ENCODE measurements at places on chromosomes 12 and 14.

GRCh38 chr12:94674051-94674451 lies 23.7 kb upstream of the TMCC3 start:
- no peak for ATAC-seq

DNA sequence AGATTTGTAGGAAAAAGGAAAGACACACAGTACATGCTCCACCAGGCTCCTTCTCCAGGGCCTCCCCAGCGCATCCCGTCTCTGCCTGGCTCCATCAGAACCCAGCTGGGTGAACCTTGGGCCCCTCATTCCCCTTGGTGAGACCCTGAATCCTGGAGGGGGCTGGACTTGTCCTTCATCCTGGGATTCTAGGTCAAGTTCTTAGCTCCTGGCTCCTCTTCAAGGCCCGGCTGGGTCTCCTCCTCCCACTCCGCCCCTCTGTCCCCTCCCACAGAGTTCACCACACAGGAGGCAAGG lies 49.2 kb downstream of the PSMA6 start:
- no peak for ATAC-seq

DNA sequence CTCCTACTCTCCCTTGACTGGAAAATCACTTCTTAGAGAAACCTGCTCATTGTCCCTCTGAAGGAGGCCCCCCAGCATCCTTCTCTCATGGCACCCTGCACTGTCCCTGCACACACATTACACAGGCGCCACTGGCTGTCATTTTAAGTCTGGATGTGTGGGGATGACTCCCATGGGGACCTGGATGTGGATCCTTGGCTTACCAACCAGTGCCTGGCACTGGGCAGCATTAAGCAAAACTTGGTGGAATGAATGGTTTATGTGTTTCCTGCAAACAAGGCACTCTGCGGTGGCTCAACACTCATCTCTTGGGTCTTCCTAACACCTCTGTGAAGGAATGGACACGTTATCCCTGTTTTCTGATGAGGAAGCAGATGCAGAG lies 162.4 kb downstream of the RBM19 start:
- ATAC-seq: no peak

- ATAC-seq: no peak
Observed at GRCh38 chr12:80196419-80196818, 97.1 kb downstream of the OTOGL start.

DNA sequence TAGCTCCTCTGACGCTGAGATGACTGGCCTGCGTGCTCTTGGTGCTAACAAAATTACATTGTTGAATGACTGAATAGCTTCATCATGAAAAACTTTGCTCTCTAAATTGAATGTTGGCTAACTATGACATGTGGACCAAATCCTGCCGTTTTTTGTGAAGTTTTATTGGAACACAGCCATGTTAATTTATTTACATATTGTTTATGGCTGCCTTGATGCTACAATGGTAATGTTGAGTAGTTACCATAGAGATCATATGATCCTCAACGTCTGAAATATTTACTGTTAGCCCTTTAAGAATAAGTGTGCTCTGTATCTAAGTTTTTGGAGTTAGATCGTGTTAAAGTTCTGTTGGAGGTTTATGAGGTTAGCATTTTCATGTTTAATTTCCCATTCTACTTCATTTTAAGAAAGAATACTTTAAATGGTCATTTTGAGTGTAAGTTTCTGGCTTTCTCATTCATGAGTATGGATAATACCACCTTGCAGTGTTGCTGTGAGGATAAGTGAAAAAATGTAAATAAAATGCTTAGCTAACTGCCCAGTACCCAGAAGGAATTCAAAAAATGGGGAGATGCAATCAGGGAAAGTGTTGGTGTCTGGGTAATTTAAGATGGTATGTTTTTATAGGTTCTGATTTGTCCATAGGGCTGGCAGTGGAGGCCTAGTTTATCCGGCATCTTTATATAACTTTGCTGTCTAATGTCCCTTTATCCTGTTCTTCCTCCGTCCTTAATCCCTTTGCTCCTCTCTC lies 35.3 kb downstream of the NUBPL start:
- no peak for ATAC-seq

DNA sequence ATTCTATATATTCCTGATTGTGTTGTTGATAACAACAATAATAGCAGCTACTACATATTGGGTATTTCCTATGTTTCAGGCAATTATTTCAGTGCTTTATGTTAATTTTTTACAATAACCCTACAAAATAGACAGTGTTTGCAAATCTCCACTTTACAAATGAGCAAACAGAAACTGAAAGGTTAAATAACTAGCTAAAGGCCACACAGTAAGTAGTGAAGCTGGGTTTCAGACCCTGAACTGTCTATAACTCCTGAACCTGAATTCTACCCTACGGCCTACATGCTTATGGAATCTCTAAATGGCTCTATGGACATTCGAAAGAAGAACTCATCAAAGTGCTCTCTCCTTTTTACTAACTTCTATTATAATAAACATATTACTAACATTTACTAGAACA lies 19.7 kb upstream of the NUDT4 start:
- ATAC-seq: no peak

- ATAC-seq: no peak
Observed at GRCh38 chr12:64058541-64059265, 163.4 kb downstream of the KICS2 start.

DNA sequence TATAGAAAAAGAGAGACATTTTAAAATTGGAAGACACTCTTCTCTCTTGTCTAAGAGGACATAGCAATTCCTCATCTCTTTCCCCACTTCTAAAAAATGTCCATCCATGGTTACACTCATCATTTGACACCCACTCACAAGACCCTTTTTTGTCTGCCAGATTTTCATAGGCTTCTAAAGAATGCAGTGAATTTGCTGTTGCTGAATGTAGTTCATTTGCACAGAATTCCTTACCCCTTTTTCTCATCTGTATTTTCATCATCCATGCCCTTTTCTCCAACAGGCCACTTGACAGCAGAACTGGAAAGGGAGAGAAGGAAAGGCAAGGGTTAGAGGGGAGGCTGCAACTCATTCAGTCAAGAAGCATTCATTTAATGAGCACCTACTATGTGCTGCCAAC lies 128.0 kb downstream of the NUAK1 start:
- ATAC-seq: no peak

DNA sequence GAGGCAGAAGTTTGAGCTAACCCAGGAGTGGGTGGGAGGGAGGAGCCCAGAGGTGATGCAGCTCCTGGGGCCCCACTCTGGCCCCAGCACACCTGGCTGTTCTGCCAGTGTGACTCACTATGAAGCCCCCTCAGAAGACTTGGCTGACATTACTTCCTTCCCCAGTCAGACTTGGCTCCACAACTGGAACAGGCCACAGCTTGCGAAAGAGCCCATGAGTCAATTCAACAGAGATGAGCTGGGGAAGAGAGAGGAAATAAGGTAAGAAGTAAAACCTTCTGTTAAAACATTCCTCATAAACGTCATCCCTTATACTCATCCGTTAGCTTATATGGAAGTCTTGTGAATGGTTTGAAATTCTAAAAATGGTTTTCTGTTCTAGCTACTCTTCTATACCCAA lies 245.9 kb downstream of the ADAMTS20 start:
- ATAC-seq: peak; percentile 49

DNA sequence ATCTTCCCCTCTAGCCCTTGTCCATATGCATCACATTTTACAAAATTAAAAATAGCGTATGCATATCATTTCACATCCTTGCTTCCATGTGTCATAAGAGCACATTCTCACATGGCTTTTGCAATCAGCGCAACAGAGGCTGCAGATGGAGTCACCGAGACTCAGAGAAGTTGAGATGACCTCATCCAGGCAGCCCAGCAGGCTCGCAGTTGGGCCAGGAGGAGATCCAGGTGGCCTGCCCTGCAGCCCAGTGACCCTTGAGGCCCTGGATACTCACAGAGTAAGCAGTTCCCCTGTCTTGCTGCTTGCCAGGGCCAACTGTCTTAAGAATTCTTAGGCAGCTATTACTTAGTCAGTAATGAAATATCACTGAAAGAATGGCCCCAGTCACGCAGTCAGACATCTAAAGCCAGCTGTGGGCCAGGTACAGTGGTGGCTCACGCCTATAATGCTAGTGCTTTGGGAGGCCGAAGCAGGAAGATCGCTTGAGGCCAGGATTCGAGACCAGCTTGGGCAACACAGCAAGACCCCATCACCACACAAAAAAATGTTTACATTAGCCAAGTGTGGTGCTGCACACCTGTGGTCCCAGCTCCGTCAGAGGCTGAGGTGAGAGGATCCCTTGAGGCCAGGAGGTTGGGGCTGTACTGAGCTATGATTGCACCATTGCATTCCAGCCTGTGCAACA lies 9.1 kb downstream of the CAMKK2 start:
- no peak for ATAC-seq
